ENCODE measurements at places on chromosomes 6 and 20.

GRCh38 chr20:61805365-61805764 lies 260.3 kb downstream of the TAF4 start:
- DNase-seq, result no peak

DNA sequence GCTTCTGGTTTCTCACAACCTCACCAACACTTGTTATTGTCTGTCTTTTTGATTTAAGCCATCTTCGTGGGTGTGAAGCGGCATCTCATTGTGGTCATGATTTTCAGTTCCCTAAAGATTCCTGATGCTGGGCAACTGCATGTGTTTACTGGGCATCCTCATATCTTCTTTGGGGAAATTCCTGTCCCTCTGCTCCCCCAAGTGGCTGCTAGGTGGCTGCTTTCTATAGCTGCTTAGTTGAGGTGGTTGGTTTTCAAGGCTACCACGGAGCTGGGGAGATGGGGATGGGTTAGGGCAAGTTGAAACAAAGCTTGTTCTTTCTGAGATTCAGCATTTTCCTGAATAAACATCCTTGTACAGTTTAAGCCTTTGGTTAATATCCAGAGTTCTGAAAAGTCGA lies 403.9 kb upstream of the SULF2 start:
- DNase-seq, result no peak

GRCh38 chr6:146337376-146337775 lies 206.3 kb upstream of the RAB32 start:
- DNase-seq, result no peak

- DNase-seq, result no peak
These were observed 405.7 kb downstream of the KIF16B start for GRCh38 chr20:16167423-16168130.

DNA sequence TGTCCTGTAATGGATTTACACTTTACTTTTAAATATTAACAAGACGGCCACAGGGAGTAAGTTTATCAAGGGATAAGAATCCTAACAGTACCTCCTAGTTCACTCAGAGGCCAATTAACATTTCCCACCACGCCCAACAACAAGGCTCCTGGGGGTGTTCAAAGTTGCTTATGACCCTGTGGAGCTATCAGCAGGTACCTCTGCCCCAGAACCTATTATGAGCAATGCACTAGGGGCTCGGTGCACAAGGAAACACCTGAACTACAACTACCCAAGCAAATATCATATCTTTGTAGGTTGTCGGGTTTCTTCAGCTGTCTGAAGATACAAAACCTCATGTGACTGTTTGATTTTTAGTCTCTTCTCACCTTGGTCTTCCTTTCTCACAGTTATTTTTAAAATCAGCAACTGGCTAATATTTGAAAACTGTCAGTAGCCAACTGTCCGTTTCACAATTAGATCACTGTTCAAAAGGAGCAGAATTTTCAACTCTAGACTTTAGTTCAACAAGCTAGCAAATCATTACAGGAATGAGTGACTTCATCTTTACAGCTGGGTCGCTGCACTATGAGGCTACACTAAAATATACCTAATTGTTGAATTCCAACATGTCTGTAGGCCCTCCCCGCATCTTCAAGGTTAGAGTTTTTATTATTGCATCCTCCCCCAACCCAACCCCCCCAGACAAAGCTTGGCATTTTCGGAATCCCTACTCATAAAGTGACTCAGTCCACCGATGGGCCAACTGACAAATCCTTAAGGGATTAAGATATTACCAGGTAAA lies 38.1 kb downstream of the B4GALT5 start:
- no peak for DNase-seq

Data from activated CD4-positive, CD25-positive, alpha-beta regulatory T cell (primary cell).